Activated T-helper 2 cell treated with anti-CD3 and anti-CD28 coated beads, Interferon-gamma antibody, Interleukin-2, Interleukin-4, amounts not matched to agents 10 μg/mL and 5 μg/mL and 100 μg/mL, durations not matched to agents 14 hours and 24 hours and 36 hours (primary cell): ENCODE measurements at places on chromosomes 11 and 22. TPM values are rescaled to one million over a fixed set of nuclear protein-coding genes. Genes with fewer than 3 reads are reported as not detected.

Gene BRSK2
- 1.5 and 1.6 TPM in 2 replicates for total RNA-seq

DNA sequence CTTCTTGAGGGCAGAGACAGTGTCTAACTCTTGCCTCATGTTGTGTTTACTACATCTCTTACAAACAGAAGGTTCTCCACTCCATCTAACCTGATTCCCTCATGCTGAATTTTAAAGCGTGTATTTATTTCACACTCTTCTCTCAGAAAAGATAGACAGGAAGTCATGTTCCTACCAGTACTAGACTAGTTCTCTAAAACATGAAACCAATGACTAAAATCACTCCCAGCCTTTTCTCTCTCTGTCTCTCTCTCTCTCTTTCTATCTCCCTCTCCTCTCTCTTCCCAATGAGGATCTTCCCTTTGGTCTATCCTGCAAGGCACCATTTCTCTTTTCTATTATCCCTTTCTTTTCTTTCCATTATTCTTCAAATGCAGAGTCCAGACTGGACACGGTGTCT, 391.9 kb upstream of the CADM1 start:
- no peaks in the 10 kb centered on the region for H3K36me3 ChIP-seq
- H3K4me1 ChIP-seq, result peaks cover 3% of the 10 kb centered on the region
- no peak overlapping the region for H3K4me3 ChIP-seq
- H3K27ac ChIP-seq, result no peak overlapping the region

DNA sequence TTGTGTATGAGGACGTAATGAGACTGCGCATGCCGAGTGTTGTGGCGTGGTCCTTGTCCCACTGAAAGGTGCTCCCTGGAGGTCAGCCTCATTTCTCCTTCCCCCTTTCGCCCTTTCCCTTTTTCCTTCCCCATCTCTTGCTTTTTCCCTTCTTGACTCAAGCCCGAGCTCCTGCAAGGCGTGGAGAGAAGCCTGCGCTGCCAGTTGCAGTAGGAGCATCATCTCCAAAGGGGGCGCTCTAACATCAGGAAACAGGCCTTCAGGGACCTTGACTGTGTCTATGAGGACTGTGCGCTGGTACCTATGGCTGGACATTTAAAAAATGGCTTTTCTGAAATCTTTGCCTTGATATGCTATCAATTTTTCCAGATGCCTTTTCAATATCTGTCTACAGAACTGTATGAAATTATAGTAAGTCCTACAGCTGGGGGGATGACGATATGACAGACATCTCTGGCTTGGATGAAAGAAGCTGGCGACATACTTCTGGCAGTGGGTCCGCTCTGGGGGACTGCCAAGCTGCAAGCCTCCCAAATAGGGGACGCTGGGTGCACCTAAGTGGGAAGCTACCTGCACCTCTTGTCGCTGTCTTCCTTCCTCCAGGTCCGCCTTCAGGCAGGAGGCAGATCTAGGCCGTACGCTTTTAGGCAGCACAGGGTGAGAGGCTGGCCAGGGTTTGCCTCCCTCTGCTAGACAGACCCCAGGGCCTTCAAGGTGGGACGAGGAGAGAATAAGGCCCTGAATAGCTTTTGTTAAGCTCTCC, 96.5 kb downstream of the NXPE2 start:
- no peak overlapping the region for H3K27ac ChIP-seq
- H3K4me1 ChIP-seq, result peaks cover 3% of the 10 kb centered on the region
- H3K27me3 ChIP-seq, result no peaks in the 10 kb centered on the region
- no peaks in the 10 kb centered on the region for H3K36me3 ChIP-seq

Gene SHISAL1
- not detected in 2 replicates for total RNA-seq

- H3K4me1 ChIP-seq, result peaks cover 45% of the 10 kb centered on the region
- no peaks in the 10 kb centered on the region for H3K27me3 ChIP-seq
- H3K36me3 ChIP-seq, result no peaks in the 10 kb centered on the region
- no peak overlapping the region for H3K4me3 ChIP-seq
Observed at GRCh38 chr22:30212363-30212995, 34.1 kb downstream of the LIF start.

- H3K27ac ChIP-seq, result no peak overlapping the region
- no peak for DNase-seq
- no peaks in the 10 kb centered on the region for H3K4me1 ChIP-seq
- no peaks in the 10 kb centered on the region for H3K27me3 ChIP-seq
- no peaks in the 10 kb centered on the region for H3K36me3 ChIP-seq
Observed at GRCh38 chr11:57213342-57214097, 23.5 kb downstream of the APLNR start.

DNA sequence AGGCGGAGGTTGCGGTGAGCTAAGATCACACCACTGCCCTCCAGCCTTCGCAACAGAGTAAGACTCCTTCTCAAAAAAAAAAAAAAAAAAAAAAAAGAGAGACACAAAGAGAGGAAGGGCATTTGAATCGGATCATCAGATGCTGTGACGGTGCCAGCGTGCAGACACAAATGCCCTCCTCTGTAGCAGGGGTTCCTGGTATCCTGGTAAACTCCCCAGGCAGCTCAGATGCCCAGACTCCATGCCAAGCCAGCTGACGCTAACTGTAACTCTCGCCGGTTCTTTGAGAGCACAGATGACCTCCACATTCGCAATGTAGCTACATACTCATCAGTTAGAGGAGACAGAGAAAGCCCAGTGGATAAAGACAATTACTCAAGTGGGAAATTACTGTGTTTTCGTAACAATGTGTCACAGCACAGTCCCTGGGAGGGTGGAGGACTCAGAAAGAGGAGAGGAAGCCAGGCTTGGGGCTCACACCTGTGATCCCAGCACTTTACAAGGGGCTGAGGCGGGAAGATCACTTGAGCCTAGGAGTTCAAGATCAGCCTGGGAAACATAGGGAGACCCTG, 153.1 kb downstream of the BRD1 start:
- no peak for DNase-seq
- no peak overlapping the region for H3K27ac ChIP-seq
- no peak overlapping the region for H3K4me3 ChIP-seq

- DNase-seq, result no peak
- H3K27me3 ChIP-seq, result no peaks in the 10 kb centered on the region
- peak overlapping the region; percentile 3 for H3K4me3 ChIP-seq
- peaks cover 68% of the 10 kb centered on the region for H3K4me1 ChIP-seq
Observed at GRCh38 chr22:30161051-30161469, 80.8 kb downstream of the HORMAD2 start.

DNA sequence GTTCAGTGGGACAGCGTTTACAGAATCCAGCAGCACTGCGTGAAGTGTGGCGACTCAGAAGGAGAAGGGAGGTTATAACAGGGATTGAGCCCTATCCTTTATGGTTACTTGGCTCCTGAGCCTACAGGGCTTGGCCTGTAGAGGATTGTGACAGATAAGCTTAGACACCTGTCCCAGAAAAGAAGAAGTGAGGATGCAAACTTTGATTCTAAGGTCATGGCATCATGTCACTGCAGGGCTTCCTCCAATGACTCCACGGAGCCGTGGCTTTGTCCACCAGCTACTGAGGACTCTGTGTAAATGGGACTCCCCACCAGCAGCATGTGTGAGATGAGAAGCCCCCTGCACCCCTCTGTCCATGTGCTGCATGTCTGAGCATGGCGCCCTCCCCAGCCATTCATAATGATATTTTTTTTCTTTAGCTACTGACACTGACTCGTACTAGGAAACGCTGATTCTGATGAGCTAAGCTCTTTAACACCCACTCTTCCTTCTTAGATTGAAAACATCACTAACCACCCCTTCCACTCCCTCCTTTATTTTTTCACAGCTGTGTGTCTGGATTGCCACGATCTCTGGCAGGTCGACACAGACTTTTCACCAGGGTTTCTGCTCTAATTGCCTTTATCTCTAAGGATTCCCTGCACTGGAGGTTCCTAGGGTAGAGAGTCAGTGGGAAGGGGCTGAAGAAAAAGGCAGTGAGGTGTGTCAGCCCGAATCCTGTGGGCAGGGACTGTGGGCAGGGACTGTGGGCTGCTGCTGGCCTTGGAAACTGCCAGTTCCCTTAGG, 65.5 kb upstream of the TTC12 start:
- peaks cover 24% of the 10 kb centered on the region for H3K4me1 ChIP-seq
- H3K27ac ChIP-seq, result peak overlapping the region; percentile 38
- no peaks in the 10 kb centered on the region for H3K36me3 ChIP-seq
- DNase-seq, result no peak
